Mesothelial cell of epicardium (in vitro differentiated cells): ENCODE measurements at places on chromosomes 4 and X. TPM values are rescaled to one million over a fixed set of nuclear protein-coding genes. Genes with fewer than 3 reads are reported as not detected.

GRCh38 chr4:32789026-32789608 is 2068.9 kb downstream of the PCDH7 start:
- no peak for DNase-seq

DNA sequence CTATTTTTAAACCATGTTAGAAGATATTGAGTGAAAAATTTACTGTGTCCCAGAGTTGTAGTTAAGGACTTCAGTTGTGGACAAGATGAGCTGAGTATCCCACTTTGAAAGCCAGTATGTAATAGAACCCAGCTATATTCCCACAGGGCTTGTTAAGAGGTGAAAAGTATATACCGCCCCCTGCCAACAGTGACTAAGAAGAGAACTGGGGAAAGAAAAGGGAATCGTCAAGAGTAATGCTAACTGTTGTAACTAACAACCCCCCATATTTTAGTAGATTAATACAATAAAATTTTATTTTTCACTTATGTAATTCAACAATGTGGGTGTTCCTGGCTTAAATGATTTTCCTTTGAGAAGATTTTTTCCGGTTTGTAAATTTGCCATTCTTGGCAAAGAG is 250.4 kb upstream of the GIMD1 start:
- no peak for DNase-seq

- DNase-seq: no peak
Observed at GRCh38 chrX:153934148-153934761, 582 bp downstream of the NAA10 start.

- no peak for DNase-seq
Observed at GRCh38 chrX:20718592-20719380, 452.1 kb upstream of the RPS6KA3 start.

Gene TADA2B
- 16.5 to 19.0 TPM (median 17.4 TPM) in 3 replicates for total RNA-seq

Gene PABPC5
- total RNA-seq: 6.8 to 8.4 TPM (median 7.4 TPM) in 3 replicates

Gene FREM3
- not detected in 3 replicates for total RNA-seq
